Thymus (tissue), 14 donors: ENCODE measurements at places on chromosomes 7 and 10. TPM values are rescaled to one million over a fixed set of nuclear protein-coding genes. Genes with fewer than 3 reads are reported as not detected.

PNLIP gene
- polyA plus RNA-seq: 0.18 TPM

ADRA2A gene
- 0.80 TPM for polyA plus RNA-seq

LBX1 gene
- polyA plus RNA-seq: 0.11 TPM

RBP3 gene
- polyA plus RNA-seq: 0.05 TPM

RAMP3 gene
- polyA plus RNA-seq: 23.8 TPM

CYP2C19 gene
- polyA plus RNA-seq: 0.02 TPM

CH25H gene
- 23.8 TPM for polyA plus RNA-seq

CPA2 gene
- polyA plus RNA-seq: 0.71 TPM
